ENCODE measurements at places on chromosomes 12 and 14. TPM values are rescaled to one million over a fixed set of nuclear protein-coding genes. Genes with fewer than 3 reads are reported as not detected.

DNA sequence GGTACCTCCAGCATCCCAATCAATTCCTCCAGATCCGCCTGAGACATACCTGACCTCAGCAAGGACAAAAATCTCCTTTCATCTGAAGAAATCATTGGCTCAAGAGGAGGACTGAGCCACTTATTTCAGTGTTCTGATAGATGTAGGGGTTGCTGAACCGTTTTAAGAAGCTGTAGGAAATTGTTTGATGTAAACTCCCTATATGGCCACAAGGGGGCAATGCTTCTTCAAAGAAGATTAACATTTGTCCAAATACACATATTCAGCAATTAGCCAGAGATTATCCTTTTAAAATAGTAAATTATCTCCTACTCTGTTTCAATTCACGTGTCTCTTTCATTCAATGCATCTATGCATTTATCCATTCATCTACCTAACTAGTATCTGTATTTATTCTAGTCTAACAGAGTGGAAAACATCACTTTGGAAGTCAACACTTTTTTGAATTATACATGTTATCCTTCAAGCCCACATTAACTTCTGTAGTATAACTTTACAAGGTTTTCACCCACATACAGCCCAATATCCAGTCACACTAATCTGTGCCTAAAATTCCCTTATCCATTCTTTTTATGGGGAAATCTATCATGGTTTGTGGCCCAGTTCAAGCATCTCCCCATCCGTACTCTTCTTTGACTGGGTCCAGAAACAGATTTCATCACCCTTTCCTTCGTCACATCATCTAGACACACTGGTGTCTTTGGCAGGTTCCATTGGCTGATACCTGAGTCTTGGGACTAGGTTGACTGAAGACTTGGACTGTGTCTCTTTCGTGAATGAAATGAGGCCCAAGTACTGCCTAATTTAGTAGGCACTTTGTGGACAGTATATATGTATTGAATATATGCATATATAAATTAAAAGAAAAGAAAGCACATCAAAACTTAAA lies 411.0 kb upstream of the OR4E1 start:
- DNase-seq: no peak

GRCh38 chr12:108812324-108812723 lies 45.1 kb downstream of the SSH1 start:
- DNase-seq: no peak

CYP46A1 gene
- 3.0 TPM for total RNA-seq

SMCO3 gene
- not detected for total RNA-seq

DNA sequence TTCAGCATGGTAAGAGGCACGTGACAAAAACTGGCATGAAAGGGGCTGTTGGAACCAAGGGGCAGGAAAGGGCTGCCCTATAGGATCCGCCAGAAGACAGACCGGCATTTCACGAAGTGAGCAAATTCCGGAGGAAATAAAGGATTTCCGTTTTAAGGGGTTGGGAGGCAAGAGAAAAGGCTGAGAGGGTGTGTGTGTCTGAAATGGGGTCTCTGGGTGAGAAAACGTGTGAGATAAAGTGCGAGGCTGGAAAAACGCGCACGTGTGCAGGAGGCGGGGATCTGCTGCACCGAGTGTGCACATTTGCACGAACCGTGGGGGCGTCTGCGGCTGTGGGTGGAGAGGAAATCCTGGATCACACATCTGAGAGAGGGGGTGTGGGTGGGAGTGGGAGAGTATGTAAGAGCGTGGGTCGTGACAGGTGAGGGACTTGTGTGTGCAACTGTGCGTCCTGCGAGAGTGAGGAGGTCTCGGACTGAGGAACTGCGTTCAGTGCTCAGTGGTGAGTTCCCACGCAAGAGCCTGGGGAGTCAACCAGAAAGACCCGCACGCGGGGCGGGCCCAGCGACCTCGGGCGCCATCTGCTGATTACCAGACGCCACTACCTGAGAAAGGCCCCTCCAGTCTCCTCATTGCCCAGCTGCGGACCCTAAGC lies 37.0 kb upstream of the P2RX7 start:
- DNase-seq: peak; percentile 80

ASCL1 gene
- not detected for total RNA-seq

GRCh38 chr14:103692871-103693270 lies 22.4 kb downstream of the XRCC3 start:
- no peak for DNase-seq

DNA sequence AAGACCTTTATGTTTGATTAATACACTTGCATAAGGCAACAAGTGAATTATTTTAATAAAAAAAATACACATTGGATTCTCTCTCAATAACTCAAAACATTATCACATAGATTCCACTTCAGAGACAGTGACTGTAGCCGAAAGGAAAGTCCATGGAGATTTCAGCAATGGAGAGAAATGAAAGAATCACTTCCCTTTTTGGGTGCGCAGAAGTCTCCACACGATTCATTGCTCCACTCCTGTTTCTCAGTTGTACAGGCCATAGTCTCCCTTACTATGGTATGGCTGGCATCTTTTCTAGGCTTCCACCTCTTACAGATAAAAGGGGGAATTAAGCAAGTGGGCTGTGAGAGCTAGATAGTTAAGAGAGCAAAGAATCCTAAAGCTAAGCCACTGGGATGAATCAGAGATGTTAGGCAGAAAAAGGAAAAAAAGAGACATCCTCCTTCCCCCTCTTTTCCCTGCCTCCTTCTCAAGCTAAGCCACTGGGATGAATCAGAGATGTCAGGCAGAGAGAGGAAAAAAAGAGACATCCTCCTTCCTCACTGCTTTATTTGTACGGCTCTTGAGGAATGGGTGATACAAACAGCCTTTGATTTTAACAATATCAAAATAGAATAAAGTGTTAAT lies 16.3 kb downstream of the ST8SIA1 start:
- DNase-seq: no peak

- DNase-seq: no peak
Observed at GRCh38 chr12:4918950-4919660, 9.4 kb downstream of the KCNA1 start.

TAS2R30 gene
- total RNA-seq: 0.67 TPM

DNA sequence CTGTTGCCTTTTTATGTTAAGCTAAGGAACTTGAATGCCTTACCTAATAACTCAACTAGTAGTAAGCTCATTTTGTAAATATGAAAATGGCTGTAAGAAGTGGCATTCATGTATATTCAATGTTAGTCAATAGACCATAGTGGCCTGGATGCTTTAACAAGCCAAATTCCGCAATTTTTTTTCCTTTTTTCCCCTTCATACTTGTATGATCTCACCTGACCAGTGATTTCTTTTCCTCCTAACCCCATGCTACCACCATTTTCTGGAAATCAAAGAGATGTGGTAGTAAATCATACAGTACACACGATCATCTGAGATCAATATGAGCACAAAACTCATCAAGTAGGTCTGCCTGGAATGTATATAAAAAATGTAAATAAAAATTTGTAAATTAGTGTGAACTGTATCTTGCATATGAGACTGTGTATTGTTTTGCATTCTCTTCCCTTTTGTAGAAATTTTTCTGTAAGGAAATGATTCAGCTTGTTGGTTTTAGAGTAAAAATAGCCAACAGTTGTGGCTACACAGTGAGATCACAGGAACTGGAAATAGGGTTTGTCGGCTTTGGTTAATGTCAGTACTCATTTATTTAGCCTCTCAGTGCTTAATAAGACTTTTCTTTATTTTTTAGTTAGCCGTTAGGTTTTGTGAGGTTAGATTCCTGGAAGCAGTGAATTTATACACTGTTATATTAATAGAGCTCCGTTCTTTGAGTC lies 62.5 kb downstream of the ETNK1 start:
- DNase-seq: no peak
